ENCODE measurements at places on chromosomes 7 and 10. TPM values are rescaled to one million over a fixed set of nuclear protein-coding genes. Genes with fewer than 3 reads are reported as not detected.

The CFAP70 gene
- total RNA-seq, result 1.3 TPM

The UTF1 gene
- total RNA-seq, result not detected

The ZDHHC4 gene
- 57.5 TPM for total RNA-seq

The LRIT1 gene
- not detected for total RNA-seq

The CYP2C8 gene
- total RNA-seq, result 0.13 TPM

DNA sequence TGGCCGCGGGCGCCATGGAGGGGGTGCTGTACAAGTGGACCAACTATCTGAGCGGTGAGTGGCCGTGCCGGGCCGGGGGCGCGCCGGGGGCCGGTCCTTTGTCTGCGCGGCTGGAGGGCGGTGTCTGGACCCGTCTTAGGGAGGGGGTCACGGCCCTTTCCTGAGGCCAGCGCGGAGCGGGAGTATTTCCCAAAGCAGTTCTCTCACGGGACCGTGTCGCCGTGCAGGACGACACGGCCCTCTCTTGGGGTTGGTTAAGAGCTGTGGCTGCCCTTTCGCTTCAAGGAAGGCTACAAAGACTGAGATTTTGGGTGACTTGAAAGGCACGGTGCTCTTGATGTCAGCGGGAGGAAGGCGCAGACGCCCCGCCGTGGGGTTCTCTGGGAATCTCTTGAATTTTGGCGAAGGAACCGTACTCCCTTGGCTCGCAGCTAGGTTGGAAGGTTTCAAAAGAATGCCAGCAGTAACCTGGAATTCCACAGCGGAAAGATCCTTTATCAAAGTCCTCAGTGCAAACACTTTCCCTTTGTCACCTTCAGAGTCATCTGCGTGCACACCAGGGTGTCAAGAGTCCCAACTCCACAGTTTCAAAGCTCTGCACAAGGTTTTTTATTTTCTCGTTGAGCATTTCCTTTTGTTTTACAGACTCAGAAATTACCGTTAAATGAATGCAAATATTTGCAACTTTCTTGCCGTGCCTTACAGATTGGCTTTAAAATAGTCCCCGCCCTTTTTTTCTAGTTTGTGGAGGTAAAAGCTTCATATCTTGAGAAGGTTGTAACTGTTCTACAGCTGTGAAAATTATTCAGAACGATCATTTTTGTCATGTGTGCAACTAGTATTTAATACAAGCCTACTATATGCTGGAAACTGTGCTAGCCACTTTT is 780 bp downstream of the PLEKHA8 start:
- peak overlapping the region; percentile 65 for H3K4me3 ChIP-seq
- peaks cover 10% of the 10 kb centered on the region for H3K4me1 ChIP-seq
- H3K27ac ChIP-seq, result peak overlapping the region; percentile 90
- peak; percentile 56 for DNase-seq

DNA sequence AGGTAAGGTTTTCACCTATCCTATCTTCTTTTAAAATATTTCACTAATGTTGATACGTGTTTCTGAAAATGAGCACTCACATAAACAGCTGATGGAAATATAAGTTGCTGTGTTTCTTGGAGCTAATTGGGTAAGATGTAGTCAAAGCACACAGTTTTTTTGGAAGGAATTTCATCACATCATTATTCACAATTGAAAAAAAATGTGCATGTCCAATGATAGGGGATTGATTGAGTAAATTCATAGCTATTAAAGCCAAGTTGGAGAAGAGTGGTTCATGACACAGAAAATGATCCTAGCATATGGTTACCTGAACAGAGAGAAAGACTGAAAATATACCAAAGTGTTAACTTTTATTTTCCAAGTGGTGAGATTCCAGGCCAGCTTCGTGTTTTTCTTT is 29.6 kb downstream of the GLI3 start:
- no peak overlapping the region for H3K27ac ChIP-seq
- no peaks in the 10 kb centered on the region for H3K4me1 ChIP-seq
- no peak overlapping the region for H3K4me3 ChIP-seq
- peak; percentile 46 for DNase-seq
- H3K27me3 ChIP-seq, result no peaks in the 10 kb centered on the region

GRCh38 chr7:157318015-157318706 is 18.6 kb upstream of the DNAJB6 start:
- H3K4me3 ChIP-seq, result no peak overlapping the region
- no peaks in the 10 kb centered on the region for H3K4me1 ChIP-seq
- no peaks in the 10 kb centered on the region for H3K36me3 ChIP-seq
- H3K27me3 ChIP-seq, result no peaks in the 10 kb centered on the region
- no peak overlapping the region for H3K27ac ChIP-seq
- DNase-seq, result peak; percentile 45

GRCh38 chr10:17488848-17489247 is 34.5 kb upstream of the ST8SIA6 start:
- no peak overlapping the region for H3K27ac ChIP-seq
- no peaks in the 10 kb centered on the region for H3K36me3 ChIP-seq
- no peak overlapping the region for H3K4me3 ChIP-seq
- no peaks in the 10 kb centered on the region for H3K4me1 ChIP-seq

- no peaks in the 10 kb centered on the region for H3K4me1 ChIP-seq
- H3K4me3 ChIP-seq, result no peak overlapping the region
- no peaks in the 10 kb centered on the region for H3K27me3 ChIP-seq
- no peaks in the 10 kb centered on the region for H3K36me3 ChIP-seq
Measured at GRCh38 chr7:82972135-82972534, 190.5 kb downstream of the PCLO start.

DNA sequence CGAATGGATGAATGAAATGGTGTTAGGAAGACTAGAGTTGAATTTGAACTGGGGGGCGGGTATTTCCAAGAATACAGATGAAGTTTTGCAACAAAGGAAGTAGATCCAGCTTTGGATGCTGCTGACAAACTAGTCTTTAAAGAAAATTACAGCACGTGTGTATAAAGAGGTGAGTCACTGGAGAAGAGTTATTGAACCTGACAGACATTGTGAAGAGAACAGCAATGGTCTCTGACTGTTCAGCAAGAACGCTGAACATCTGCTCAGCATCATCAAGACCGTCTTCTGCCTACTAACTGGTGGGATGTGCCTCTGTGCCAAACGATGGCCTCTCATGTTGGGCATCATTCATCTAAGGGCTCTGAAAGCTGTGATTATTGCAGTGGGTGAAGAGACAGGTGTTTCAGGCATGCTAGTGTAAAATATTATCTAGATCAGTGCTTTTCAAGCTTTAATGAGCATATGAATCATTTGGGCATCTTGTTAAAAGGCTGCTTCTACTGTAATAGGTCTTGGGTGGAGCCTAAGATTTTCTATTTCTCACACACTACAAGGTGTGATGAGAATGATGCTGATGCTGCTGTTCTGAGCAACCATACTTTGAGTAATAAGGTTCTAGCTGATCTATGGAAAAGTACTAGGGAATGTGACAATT is 291.3 kb downstream of the PTEN start:
- H3K36me3 ChIP-seq, result no peaks in the 10 kb centered on the region
- peaks cover 5% of the 10 kb centered on the region for H3K4me1 ChIP-seq
- DNase-seq, result no peak
- no peaks in the 10 kb centered on the region for H3K27me3 ChIP-seq

- H3K27me3 ChIP-seq, result no peaks in the 10 kb centered on the region
- no peak for DNase-seq
- no peaks in the 10 kb centered on the region for H3K4me1 ChIP-seq
Measured at GRCh38 chr10:97462309-97462708, 16.3 kb downstream of the ZDHHC16 start.

GRCh38 chr10:30422981-30423654 is 10.9 kb upstream of the MAP3K8 start:
- H3K27ac ChIP-seq, result peak overlapping the region; percentile 24
- no peak overlapping the region for H3K4me3 ChIP-seq
- H3K27me3 ChIP-seq, result no peaks in the 10 kb centered on the region
- DNase-seq, result peak; percentile 62

- H3K27me3 ChIP-seq, result no peaks in the 10 kb centered on the region
- no peak overlapping the region for H3K4me3 ChIP-seq
- peaks cover 6% of the 10 kb centered on the region for H3K4me1 ChIP-seq
- no peaks in the 10 kb centered on the region for H3K36me3 ChIP-seq
- no peak for DNase-seq
Measured at GRCh38 chr7:140476698-140477261, 2.5 kb downstream of the MKRN1 start.

DNA sequence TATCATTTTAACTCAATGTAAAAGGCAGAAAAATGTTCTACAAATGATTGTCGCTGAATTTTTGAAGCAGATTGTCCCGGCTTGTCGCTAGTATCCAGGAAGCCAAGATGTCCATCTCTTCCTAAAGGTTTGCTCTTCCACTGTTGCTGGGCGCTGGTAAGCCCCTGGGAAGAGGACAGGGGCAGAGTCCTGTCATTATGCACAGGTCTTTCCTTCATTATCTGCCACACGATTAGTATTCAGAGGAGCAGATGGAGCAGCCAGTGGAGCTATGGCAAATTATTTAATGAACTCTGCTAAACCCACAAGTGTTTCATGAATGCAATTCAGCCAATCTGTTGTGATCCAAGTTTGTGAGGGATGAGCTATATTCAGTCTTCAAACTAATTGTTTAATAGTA is 499.1 kb upstream of the NRP1 start:
- H3K4me3 ChIP-seq, result no peak overlapping the region
- H3K4me1 ChIP-seq, result no peaks in the 10 kb centered on the region

- no peak for DNase-seq
- H3K27ac ChIP-seq, result no peak overlapping the region
- H3K4me3 ChIP-seq, result no peak overlapping the region
- H3K4me1 ChIP-seq, result peaks cover 7% of the 10 kb centered on the region
- H3K27me3 ChIP-seq, result no peaks in the 10 kb centered on the region
Measured at GRCh38 chr10:30728127-30728526, 98.6 kb upstream of the LYZL2 start.

DNA sequence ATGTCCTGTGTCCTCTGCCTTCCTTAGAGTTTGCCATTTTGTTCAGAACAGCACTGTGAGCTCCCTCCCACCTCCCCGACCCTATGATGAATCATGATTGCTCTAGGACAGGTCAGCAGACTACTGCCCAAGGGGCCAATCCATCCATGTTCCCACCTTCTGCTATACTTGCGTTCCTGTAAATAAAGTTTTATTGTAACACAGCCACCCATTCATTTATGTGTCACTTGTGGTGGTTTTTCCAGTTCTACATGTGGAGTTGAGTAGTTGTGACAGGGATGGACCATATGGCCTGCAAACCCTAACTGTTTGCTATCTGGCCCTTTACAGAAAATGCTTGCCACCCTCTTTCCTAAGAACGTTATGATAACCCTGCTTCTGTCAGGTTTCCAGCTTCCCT is 387.8 kb downstream of the SDK1 start:
- H3K4me1 ChIP-seq, result no peaks in the 10 kb centered on the region
- H3K4me3 ChIP-seq, result no peak overlapping the region
- H3K36me3 ChIP-seq, result no peaks in the 10 kb centered on the region

DNA sequence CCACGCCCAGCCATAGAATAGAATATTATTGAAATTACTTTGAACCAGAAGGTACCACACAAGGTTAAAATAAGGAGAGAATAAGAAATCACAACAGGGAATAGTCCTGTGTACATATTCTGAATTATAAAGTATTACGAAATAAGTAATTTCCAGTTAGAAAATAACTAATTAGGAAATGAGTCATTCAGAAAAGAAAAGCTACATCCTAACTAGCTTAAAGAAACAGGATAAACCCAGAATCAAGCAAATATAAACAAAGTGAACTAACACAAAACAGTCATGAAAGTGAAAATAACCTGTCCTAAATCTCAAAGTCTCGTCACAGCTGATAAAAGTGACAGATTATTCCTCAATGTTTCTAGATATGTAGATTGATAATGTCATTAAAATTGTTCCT is 74.8 kb upstream of the NEBL start:
- H3K27ac ChIP-seq, result no peak overlapping the region
- H3K4me3 ChIP-seq, result no peak overlapping the region
- H3K36me3 ChIP-seq, result no peaks in the 10 kb centered on the region
- H3K4me1 ChIP-seq, result no peaks in the 10 kb centered on the region

DNA sequence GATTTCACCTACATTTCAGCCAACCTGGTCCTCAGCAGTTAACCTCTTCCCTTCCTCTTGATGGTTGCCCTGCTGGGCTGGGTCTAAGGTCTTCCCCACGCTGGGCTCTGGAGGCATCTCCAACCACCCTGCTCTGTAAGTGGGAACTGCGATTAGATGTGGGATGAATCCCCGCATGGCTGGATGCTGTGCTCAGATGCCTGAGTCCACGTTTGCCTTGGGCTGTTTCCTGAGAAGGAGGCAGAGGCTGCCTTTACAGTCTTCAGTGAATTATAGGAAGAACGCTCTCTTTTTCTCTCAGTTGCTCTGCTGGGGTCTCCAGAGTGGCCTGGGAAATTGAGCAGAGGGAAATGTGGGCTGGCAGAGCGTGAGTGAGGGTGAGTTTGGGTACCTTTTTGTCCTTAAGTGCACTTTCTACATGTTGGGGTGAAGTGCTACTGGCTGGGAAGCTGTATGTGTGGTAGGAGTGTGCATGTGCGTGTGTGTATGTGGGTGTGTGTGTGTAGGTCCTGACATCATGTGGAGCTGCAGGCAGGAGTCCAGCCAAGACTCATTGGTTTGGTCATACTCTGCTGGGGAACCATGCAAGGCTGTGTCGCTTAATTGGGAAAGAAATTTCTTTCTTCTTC is 1.5 kb downstream of the GIMAP8 start:
- peak overlapping the region; percentile 81 for H3K27ac ChIP-seq
- peaks cover 13% of the 10 kb centered on the region for H3K27me3 ChIP-seq
- no peak for DNase-seq
- peak overlapping the region; percentile 47 for H3K4me3 ChIP-seq

GRCh38 chr10:60349426-60349825 is 40.2 kb downstream of the ANK3 start:
- H3K27ac ChIP-seq, result no peak overlapping the region
- H3K27me3 ChIP-seq, result no peaks in the 10 kb centered on the region
- DNase-seq, result no peak
- H3K4me3 ChIP-seq, result no peak overlapping the region
- H3K4me1 ChIP-seq, result no peaks in the 10 kb centered on the region

- no peak overlapping the region for H3K4me3 ChIP-seq
- no peak for DNase-seq
- H3K4me1 ChIP-seq, result no peaks in the 10 kb centered on the region
- H3K36me3 ChIP-seq, result no peaks in the 10 kb centered on the region
- no peak overlapping the region for H3K27ac ChIP-seq
Measured at GRCh38 chr7:123282181-123282580, 82.4 kb upstream of the SLC13A1 start.

Data from muscle of leg (tissue), 16 donors.